ENCODE measurements at places on chromosomes 7 and 10.

GRCh38 chr10:25982107-25982506, 48.1 kb downstream of the MYO3A start:
- H3K4me1 ChIP-seq, result no peaks in the 10 kb centered on the region
- H3K36me3 ChIP-seq, result no peaks in the 10 kb centered on the region
- no peak overlapping the region for H3K4me3 ChIP-seq
- no peak for DNase-seq

DNA sequence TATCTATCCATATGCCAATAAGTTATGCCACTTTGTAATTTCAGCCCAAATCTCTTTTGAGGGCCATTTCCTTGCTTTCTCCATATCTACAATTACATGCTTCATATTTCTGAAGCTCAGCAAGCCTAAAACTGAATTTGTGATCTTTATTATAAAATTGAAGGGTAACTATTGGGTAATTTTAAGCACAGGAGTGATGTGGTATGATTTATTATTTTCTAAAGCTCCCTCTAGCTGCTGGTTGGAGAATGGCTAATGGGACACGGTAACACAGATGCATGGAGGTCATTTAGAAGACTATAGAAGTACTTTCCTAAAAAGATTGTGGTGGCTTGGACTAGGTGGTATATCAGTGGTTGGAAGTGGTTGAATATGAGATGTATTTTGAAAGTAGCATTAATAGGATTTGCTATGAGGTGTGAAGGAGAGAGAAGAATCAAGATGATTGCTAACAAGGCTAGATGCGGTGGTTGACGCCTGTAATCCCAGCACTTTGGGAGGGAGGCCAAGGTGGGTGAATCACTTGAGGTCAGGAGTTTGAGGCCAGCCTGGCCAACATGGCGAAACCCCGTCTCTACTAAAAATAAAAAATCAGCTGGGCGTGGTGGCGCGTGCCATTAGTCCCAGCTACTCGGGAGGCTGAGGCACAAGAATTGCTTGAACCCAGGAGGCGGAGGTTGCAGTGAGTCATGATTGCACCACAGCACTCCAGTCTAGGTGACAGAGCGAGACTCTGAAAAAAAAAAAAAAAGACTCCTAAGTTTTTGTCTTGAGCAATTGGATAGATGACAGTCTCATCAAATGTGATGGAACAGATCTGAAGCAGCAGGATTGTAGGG, 13.9 kb downstream of the KLHDC10 start:
- H3K27me3 ChIP-seq, result no peaks in the 10 kb centered on the region
- H3K36me3 ChIP-seq, result no peaks in the 10 kb centered on the region
- no peak overlapping the region for H3K4me3 ChIP-seq
- no peak for DNase-seq
- no peak overlapping the region for H3K27ac ChIP-seq

DNA sequence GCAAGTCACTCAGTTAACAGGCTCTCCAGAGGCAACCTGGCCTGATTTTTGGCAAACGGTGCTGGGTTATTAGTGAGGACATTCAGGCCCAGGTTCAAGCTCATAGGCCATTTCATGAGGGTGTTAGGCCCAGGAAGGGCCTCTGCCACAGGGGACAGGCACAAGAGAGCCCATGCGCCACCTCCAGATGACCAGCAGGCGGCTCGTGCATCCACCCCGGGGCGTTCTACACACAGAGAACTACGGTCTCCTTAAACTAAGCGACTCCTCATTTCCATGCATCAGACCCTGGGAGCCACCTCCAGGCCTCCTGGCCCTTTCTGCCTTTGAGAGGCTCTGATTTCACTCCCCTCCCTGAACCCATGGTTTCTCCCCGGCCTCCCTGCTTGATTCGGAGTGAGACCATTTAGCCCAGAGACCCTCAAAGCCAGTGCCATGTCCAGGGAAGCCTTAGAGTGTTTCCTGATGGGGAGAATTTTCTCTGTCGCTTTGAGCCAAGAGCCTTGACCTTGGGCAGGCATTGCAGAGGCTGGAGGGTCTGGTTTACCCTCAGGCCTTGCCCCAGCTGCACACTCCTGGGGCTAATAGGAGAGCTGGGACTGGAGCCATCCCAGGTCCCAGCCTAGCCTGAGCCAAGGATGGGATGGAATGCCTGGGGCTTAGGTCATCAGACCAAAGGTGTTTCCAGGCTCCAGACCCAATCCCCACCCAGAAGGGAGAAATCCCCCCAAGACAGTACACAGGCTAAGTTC, 188.0 kb downstream of the GRID1 start:
- no peaks in the 10 kb centered on the region for H3K4me1 ChIP-seq
- no peak overlapping the region for H3K27ac ChIP-seq
- no peaks in the 10 kb centered on the region for H3K27me3 ChIP-seq
- H3K36me3 ChIP-seq, result no peaks in the 10 kb centered on the region
- no peak overlapping the region for H3K4me3 ChIP-seq

- no peaks in the 10 kb centered on the region for H3K27me3 ChIP-seq
- peak; percentile 84 for DNase-seq
- H3K36me3 ChIP-seq, result no peaks in the 10 kb centered on the region
- no peaks in the 10 kb centered on the region for H3K4me1 ChIP-seq
- H3K4me3 ChIP-seq, result no peak overlapping the region
Measured at GRCh38 chr10:131242007-131242406, 69.5 kb downstream of the TCERG1L start.

DNA sequence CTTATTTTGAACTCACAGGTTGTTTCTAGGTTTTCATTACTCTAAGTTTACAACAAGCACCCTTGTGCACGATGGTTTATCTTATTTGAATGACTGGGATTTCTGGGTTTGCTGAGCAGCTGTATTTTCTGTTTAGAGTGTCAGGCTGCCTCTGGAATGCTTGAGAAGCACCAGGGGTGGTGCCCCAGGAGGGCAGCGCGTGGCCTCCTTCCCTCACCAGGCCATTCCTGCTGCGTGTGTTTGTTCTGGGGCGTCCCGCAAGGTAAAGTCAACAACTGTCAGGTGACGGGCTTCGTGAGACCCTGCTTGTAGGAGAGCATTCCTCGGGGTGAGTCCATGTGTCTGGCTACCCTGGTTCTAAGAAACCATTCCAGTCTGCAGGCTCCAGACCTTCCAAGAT, 54.9 kb downstream of the FAM171A1 start:
- no peaks in the 10 kb centered on the region for H3K36me3 ChIP-seq
- peak overlapping the region; percentile 12 for H3K27ac ChIP-seq
- DNase-seq, result no peak

DNA sequence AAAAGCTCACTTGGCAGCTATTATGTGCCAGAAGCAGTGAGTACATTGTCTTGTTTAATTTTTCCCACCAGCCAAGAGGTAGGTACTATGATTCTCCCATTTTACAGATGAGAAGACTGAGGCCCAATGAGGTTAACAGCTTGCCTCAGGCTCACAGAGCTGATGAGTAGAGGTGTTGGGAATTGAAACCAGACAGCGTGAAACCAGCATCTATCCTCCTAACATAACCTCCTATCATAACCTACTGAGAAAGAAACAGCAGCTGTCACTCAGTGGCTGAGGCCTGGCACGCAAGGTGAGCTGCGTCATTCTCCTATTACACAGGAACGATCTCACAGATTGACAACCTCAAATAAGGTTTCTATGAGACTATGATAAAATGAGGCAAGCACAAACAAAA, 6.2 kb downstream of the PYROXD2 start:
- H3K36me3 ChIP-seq, result no peaks in the 10 kb centered on the region
- no peaks in the 10 kb centered on the region for H3K27me3 ChIP-seq
- H3K4me1 ChIP-seq, result peaks cover 47% of the 10 kb centered on the region
- peak overlapping the region; percentile 86 for H3K27ac ChIP-seq

DNA sequence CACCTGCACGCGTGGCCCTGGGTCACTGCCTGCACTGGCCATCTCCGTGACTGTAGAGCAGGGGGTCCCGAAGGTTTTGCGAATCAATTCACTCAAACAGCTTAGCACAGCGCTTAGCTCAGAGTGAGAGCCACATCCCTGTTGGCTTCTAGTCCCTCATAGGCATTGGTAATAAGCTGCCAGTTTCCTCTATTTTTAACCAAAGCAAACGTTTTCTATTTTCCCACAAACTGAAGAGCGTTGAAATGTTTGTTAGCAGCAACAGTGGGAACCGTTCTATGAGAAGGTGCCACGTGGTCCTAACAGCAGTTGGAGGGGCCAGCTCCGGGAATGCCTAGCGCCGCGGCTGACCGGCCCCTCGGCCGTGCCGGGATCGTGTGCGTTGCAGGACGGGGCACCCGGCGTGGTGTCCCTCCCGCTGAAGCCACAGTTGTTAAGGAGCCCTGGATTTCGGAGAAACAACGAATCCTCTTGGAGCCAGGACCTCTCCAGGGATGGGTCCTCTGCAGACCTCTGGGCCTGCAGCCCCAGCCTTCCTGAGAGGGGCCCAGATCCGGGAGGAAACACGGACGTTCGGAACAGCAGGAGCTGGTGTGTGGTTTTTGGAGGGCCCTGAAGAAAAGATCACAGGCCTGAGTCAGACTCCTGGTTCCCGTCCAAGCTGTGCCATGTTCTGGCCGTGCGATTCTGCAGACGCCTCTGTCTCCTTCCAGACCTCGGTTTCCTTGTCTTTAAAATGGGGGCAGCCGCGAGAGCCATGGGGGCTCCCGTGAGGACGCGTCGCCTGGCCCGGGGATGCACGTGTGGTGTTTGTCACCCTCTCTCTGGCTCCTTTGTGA, 40.3 kb downstream of the FAM20C start:
- DNase-seq, result peak; percentile 80
- H3K36me3 ChIP-seq, result no peaks in the 10 kb centered on the region
- H3K4me1 ChIP-seq, result no peaks in the 10 kb centered on the region
- no peaks in the 10 kb centered on the region for H3K27me3 ChIP-seq
- H3K4me3 ChIP-seq, result no peak overlapping the region

DNA sequence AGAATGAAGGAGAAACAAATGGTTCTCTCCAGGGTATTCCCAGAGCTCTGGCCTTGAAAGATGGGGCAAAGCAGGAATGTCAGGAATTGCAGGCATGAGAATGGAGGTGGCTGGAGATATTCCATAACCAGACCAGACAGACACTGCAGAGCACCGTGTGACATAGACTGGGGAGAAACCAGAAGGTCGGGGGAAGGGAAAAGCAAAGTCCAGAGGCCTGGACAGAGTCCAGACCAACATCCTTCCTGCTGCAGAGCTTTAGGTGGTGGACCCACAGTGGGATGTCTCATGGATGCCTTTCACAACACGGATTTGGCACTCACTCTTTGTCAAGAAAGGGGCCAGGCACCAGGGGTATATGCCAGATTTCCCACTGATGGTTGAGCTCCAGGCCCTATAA, 177.2 kb upstream of the INHBA start:
- peak; percentile 28 for DNase-seq
- H3K36me3 ChIP-seq, result no peaks in the 10 kb centered on the region
- no peak overlapping the region for H3K27ac ChIP-seq
- H3K27me3 ChIP-seq, result no peaks in the 10 kb centered on the region

- no peaks in the 10 kb centered on the region for H3K27me3 ChIP-seq
- no peaks in the 10 kb centered on the region for H3K36me3 ChIP-seq
- H3K4me1 ChIP-seq, result no peaks in the 10 kb centered on the region
Measured at GRCh38 chr7:22404421-22405023, 47.6 kb upstream of the RAPGEF5 start.

DNA sequence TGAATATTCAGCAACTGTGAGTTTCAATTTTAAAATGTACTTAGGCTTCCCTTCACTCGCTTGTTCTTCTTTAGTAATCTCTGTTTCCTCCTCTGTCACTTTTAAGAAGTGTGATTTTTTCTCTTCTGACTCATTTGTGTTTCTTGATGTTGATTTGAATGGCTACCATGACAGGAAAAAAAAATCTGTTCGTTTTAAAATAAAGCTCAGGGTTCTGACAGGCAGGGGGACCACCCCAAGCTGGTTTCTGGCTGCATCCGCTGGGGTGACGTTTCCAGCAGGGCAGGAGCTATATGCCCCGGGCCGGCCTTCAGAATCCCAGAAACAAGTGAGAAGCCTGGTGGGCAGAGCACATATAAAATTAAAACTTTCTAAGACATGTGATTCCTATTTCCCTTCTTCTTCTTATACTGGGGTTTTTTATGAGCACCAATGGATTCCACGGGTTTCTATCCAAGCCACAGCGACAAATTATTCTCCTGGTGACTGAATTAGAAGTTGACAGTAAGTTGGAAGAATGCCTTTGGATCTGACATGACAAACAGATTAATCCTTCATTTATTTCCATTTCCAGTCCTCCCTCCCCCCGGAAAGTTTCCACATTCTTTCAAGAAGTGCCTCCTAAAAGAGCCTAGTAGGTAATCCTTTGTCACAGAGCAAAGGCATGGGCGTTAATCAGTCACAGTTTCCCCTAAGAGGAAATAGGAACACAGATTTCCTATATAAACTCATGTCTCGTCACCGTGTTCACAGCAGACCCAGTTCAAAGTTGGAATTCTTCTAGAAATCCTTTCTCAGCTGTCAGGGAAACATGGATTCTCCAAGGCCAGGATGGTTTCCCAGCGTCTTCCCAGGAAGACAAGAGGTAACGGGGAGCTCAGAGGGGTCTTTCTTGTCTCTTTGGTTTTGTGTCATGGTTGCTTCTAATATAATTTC, 79.9 kb downstream of the PTPRE start:
- DNase-seq, result no peak
- no peaks in the 10 kb centered on the region for H3K27me3 ChIP-seq
- H3K36me3 ChIP-seq, result no peaks in the 10 kb centered on the region
- H3K4me3 ChIP-seq, result no peak overlapping the region
- H3K4me1 ChIP-seq, result no peaks in the 10 kb centered on the region

DNA sequence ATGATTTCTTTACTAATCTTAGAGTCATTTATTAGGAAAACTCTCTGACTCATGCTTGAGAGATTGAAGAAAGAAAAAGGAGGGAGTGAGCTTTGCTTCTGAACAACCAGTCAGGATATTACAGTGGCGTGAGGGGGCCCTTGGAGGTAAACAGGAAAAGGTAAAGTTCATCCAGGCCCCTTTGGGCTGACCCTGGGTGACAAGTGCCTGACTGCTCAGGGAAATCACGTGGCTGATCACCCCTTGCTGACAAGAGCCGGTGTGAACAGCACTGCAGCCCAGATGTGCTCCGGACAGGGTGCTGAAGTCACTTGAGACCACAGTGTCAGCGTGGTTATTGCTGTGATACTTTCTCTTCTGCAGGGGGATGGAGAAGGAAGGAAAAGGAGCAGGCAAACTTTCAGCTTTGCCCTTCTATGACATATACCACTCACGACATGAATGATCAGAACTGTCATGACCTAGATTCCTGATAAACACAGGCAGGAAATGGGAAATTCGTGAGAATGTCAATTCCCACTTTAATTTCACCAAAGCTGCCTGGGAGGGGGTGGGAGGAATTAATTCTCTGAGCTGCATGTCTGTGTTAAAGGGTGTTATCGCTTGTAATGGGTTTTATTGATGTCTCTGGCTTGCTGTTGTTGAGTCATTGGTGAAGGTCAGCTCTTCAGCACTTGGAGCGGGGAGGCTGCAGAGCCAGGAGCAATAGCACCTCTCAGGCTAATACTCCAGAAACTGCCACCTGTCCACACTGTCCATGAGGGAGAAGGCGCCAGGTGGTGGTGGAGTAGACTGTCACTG, 139.8 kb upstream of the AOAH start:
- DNase-seq, result peak; percentile 56
- no peaks in the 10 kb centered on the region for H3K27me3 ChIP-seq
- H3K27ac ChIP-seq, result peak overlapping the region; percentile 89
- no peak overlapping the region for H3K4me3 ChIP-seq

GRCh38 chr10:122465401-122466040, 4.2 kb downstream of the HTRA1 start:
- no peak for DNase-seq
- H3K4me1 ChIP-seq, result peaks cover 25% of the 10 kb centered on the region
- no peak overlapping the region for H3K4me3 ChIP-seq
- no peak overlapping the region for H3K27ac ChIP-seq
- H3K27me3 ChIP-seq, result no peaks in the 10 kb centered on the region

- H3K4me1 ChIP-seq, result no peaks in the 10 kb centered on the region
- no peaks in the 10 kb centered on the region for H3K27me3 ChIP-seq
- H3K27ac ChIP-seq, result no peak overlapping the region
Measured at GRCh38 chr7:159210581-159211235, 66.0 kb upstream of the VIPR2 start.

GRCh38 chr10:33160151-33160550, 174.3 kb downstream of the NRP1 start:
- DNase-seq, result no peak
- no peak overlapping the region for H3K4me3 ChIP-seq
- no peaks in the 10 kb centered on the region for H3K36me3 ChIP-seq

All from cardiac muscle cell (in vitro differentiated cells and primary cell).